ENCODE measurements at places on chromosomes 2 and 18.

GRCh38 chr2:118250463-118250862 is 162.2 kb downstream of the INSIG2 start:
- no peak for DNase-seq

DNA sequence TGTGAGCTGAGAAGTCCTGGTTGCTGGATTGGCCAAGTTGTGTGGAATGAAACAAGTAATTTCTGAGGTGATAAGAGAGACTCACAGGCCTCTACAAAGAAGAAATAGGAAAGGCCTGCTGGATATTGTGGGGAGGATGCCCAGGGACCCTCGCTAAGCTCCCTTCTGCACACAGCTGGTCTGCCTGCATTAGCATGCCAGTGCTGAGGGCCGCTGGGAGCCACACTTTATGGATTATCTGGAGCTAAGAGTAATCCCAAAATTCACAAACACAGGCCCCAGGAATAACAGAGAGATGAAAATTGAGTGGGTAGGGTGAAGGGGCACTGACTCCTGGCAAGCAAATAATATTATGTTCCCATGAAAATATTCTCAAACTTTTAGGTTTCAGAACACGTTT is 114.9 kb upstream of the SIX3 start:
- DNase-seq: no peak

DNA sequence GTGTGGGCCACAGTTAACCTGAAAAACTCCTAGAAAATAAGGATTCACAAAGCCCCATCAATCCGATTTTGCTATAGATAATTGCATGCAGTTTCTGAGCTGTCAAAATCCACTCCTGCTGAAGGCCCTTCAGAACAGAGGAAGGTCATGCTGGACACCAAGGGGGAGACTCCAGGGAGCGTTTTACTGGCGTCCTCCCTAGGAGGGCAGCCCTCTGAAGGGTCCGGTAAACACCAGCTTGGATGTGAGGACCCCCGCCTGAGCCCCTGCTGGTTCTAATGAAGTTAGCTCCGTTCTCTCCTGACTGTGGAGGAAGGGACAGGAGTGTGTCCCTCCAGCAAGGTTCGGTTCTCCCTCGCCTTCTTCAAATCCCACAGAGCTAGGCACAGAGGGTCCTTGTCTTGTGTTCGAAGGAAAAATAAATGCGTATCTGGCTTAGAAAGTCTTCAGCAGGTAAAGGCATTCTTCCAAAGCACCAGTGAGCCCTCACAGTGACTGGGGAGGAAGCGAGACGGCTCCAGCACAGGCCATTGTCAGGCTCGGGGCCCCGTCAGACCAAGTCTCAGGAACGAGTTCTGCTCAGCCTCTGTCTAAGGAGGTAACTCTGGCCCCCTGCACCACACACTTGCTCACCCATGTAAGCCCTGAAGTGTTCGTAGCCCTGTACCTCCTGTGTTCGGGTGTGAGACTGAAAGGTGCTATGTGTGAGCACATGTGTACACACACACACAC is 41.6 kb downstream of the CABLES1 start:
- DNase-seq: no peak

- DNase-seq: no peak
Observed at GRCh38 chr2:136215908-136216472, 98.0 kb upstream of the CXCR4 start.

- no peak for DNase-seq
Observed at GRCh38 chr2:168825126-168825525, 22.7 kb downstream of the NOSTRIN start.

- DNase-seq: no peak
Observed at GRCh38 chr18:13502585-13502984, 223.8 kb downstream of the FAM210A start.

GRCh38 chr2:177783835-177784744 is 288.5 kb downstream of the PDE11A start:
- no peak for DNase-seq

DNA sequence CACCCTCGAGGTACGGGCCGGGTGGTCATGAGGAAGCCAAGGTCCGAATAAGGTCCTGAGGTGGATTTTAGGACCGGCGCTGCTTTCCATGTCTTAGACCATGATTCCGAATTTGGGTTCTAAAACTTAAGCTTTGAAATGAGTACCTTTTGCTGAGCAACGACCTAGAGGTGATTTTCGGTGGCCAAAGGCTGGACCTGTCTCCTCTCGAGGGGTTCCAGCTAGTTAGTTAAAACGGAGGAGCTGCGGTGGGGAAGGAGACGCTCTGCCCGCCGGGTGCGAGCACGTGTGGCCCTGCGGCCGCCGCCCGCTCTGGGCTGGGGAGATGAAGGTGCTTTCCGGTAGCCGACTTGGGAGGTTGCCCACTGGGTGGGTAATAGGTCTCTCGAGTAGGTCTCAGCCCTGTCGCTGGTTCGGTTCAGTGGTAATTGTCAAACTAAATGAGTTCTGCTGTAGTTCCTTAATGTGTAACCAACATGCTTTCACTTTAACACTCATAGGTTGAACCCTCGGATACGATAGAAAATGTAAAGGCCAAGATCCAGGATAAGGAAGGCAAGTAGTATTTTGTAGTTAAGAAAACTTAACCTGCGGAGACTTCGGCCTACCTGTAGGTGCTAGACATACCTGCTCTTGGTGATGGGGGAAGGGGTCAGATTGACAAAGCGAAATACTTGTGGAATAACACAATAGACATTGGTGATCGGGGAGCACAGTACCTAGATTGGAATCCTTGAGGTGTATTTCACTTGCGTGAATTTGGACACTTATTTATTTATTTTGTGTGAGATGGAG is 572 bp downstream of the RPS27A start:
- DNase-seq: peak; percentile 15

DNA sequence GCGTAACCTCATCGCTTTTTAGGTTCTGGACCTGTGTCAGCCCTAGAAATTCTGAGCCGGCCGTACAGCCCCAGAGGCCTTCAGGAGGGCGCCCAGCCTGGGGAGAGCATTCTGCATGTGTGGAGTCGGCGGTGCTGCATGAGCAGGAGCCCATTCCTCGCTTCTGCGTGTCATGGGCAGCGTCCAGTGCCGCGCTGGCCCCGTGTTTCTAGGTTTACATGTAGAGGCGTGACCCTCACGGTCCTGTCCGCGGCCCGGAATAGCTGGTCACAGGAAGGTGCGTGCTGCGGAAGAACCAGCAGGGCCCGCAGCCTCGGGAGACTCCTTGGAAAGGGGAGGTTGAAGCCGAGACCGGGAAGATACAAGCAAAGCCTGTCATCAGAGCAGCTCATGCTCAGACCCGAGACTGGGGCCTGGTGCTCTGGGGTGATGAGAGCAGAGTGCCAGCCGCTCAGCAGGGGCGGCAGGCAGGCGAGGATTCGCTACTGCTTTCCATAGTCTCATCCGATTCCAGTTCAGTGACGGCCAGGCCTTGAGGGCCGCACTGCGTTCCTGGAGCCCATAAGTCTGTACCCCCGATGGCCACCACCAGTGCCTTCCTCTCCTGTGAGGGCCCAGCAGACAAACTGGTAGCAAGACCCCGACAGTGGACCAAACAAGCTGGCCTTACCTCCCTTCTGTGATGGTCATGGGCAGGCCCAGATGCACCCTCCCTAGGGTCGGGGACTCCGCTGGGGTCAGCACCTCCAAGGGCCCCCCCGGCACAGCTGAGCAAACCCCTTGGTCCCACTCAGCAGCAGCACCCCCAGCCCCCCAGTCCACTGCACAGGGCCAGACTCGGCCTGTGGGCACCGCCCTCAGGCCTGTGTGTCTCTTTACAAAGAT is 15.6 kb upstream of the NFATC1 start:
- DNase-seq: no peak

DNA sequence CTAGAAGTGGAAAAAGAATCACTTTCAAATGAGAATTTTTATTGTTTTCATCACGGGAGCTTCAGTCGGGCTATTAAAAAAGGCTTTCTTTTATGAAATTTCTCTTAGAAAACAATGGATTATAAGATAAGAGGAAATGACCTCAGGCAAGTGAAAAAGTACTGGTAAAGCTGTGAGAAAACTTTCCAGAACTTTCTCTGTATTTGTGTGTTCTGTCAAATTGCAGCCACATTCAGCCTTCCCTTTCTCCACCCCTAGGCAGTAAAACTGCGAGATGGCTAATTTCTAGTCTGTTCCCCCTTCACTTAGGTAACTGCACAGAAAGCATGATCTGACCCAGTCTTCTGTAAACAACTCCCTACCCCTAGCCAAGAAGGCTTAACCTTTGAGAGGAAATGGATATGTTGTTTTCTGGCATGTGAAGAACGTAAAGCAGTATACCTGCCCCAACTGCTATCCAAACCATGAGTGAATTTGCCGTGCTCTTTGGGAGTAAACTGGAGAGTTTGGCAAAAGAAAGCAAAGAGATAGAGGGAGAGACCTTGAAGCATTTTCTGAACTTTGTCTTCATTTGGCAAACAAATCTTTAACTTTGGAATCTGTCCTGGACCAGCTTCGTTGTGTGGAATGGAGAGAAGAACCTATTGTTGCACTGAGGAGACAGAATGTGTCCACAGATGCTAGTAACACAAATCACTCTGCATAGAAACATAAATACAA is 105.4 kb downstream of the ETAA1 start:
- DNase-seq: no peak

GRCh38 chr2:20062615-20063545 is 11.5 kb upstream of the LAPTM4A start:
- no peak for DNase-seq

GRCh38 chr2:229408356-229408755 is 137.3 kb upstream of the PID1 start:
- no peak for DNase-seq

- DNase-seq: peak; percentile 74
Observed at GRCh38 chr2:237744613-237745249, 53.8 kb upstream of the RBM44 start.

- no peak for DNase-seq
Observed at GRCh38 chr2:238431456-238431855, 4.7 kb downstream of the ASB1 start.

DNA sequence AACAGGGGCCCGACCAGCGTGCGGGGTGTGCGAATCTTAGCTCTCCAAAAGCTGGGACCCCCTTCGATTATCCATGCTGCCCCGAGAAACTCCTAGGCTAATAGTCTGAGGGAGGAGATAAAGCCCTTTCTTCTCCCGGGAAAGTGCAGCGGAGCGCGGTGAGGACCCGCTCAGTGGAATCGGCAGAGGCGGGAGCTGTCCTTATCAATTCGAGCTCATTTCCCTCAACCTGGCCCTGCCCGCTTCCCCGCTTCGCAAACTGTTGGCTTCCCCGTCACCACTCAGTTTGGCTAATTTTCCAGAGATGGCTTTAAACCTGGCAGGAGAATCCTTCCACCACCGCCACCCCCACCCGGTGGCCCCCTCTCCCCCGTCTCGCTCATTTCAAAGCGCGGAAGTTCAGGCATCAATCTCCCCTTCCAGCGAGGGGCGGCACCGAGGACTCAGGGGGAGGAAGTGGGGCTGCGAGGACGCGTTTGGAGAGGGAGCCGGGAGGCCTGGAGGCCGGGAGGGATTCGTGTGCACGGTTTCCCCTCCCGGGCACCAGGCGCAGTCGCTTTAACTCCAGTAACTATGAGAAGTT is 1.6 kb downstream of the KLHL14 start:
- DNase-seq: no peak

DNA sequence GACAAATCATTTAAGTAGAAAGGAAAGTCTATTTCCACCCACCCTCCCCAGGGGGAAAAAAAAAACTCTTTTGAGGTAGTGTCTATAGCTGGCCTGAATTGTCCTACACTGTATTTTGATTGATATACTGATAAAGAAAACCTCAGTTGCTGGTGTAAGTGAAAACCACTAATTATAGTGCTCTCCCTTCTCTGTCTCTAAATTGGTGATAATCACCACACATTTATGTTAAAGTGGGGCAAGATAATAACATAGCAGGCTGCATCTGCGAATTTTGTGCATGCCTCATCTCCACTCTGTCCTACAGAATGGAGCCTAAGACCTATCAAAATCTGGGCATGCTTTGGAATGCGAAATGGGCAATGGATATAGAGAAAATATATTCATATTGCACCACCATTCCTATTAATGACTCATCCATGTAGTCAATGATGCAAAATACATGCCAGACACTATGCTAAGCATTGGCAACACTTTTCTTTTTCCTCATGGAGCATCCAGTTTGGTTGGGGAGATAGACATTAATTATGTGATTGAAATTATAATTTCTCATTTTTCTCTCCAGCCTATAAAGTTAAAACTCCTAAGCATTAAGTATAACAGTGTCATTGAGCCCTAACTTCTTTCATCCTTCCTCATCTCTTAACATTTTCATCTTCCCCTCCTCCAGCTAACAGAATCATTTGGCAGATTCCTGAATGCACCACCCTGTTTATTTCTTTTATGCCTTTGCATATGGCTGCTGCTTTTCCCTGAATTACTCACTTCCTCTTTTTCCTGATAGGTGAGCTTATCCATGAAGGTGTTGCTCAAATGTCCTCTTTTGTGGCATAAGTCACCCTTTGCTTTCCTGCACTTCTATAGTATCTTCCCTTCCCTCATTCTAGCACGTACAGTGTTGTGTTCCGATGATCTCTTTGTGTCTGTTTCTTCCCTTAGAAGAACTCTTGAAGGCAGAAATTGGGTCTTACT is 58.2 kb downstream of the SLC9A2 start:
- DNase-seq: no peak

DNA sequence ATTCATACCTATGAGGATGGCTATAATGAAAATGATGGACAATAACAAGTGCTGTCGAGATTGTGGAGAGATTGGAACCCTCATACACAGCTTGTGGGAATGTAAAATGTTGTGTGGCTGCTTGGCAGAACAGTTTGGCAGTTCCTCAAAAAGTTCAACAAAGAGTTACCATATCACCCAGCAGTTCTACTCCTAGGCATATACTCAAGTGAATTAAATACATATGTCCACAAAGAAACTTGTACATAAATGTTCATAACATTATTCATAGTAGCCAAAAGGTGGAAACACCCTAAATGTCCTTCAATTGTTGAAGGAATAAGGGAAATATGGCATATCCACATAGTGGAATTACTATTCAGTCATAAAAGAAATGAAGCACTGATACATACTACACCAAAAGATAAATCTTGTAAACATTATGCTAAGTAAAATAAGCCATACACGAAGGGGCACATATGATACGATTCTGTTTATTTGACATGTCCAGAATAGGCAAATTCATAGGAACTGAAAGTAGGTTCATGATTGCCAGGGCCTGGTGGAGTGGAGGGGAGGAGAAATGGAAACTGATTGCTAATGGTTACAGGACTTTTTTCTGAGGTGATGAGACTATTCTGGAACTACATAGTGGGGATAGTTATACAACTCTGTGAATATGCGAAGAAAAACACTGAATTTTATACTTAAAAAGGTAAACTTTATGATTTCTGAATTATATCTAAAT is 92.1 kb downstream of the ADAM23 start:
- DNase-seq: no peak

GRCh38 chr18:70442933-70443332 is 154.1 kb downstream of the SOCS6 start:
- no peak for DNase-seq

- no peak for DNase-seq
Observed at GRCh38 chr2:142892715-142893114, 15.3 kb downstream of the KYNU start.

GRCh38 chr2:227370791-227371312 is 8.3 kb downstream of the TM4SF20 start:
- no peak for DNase-seq

DNA sequence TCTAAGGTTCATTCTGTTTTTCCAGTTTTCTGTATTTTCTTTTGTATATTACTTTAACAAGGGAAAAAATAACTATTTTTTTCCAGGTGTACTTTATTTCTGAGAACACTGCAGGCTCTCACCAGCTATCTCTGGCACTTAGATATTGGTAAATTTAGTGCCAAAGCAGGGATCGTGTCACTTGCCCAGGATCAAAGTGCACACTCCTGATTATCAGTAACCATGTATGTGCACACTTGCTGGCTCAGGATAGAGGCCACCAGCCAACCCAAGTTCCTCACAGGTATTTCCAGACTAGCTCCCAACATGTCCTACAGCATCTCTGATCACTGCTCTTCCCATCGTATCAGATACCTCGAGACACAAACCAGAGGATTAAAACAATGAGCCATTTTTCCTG is 5.8 kb upstream of the FZD5 start:
- DNase-seq: no peak

Data from activated naive CD4-positive, alpha-beta T cell (primary cell).